Fibroblast of lung (primary cell): ENCODE measurements at places on chromosomes 1 and 21. TPM values are rescaled to one million over a fixed set of nuclear protein-coding genes. Genes with fewer than 3 reads are reported as not detected.

The TMEM125 gene
- not detected in 2 replicates for total RNA-seq

The KRTAP12-1 gene
- not detected in 2 replicates for total RNA-seq

The CAP1 gene
- total RNA-seq = 270 and 352 TPM in 2 replicates

The FAM177B gene
- total RNA-seq = not detected in 2 replicates

The TMCC2 gene
- 4.1 and 6.9 TPM in 2 replicates for total RNA-seq

The GORAB gene
- total RNA-seq = 17.7 and 27.6 TPM in 2 replicates

The C1orf116 gene
- total RNA-seq = not detected in 2 replicates

The SLC5A9 gene
- not detected in 2 replicates for total RNA-seq

The COL6A1 gene
- total RNA-seq = 623 and 645 TPM in 2 replicates

The THEM5 gene
- total RNA-seq = not detected in 2 replicates

The SPATA46 gene
- total RNA-seq = not detected in 2 replicates

The E2F2 gene
- 0.17 TPM in 1 of 2 replicates, not detected in the other for total RNA-seq

The RGS1 gene
- total RNA-seq = under 0.01 and 0.50 TPM in 2 replicates

The SFN gene
- total RNA-seq = under 0.01 TPM in 1 of 2 replicates, not detected in the other
